Activated CD4-positive, alpha-beta T cell treated with anti-CD3 and anti-CD28 coated beads for 36 hours (primary cell): ENCODE measurements at places on chromosomes 2 and 18.

GRCh38 chr2:37441055-37441454 is 96.6 kb downstream of the QPCT start:
- DNase-seq: no peak

DNA sequence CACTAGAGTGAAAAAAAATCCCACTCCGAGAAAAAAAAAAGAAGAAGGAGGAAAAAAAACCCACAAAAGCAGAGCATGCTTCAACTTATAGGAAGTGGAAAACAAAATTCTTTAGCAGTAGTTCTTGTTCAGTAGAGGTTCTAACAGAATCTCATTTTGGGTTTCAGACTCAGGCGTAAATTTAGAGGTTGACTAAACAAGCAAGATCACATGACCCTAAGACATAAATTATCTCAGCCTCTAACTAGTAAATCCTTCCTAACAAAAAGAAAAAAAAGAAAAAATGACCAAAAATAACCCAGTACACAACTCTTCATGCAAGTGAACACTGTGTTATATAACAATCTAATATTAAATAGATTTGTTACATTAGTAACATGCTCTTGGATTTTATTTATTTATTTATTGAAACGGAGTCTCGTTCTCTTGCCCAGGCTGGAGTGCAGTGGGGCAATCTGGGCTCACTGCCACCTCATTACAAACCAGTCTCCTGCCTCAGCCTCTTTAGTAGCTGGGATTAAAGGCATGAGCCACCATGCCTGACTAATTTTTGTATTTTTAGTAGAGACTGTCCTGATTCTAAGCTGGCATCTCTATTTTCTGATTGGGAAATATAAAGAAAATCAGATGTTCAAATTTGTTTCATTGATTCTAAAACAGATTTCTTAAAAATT is 35.4 kb downstream of the PPP4R3B start:
- DNase-seq: no peak

DNA sequence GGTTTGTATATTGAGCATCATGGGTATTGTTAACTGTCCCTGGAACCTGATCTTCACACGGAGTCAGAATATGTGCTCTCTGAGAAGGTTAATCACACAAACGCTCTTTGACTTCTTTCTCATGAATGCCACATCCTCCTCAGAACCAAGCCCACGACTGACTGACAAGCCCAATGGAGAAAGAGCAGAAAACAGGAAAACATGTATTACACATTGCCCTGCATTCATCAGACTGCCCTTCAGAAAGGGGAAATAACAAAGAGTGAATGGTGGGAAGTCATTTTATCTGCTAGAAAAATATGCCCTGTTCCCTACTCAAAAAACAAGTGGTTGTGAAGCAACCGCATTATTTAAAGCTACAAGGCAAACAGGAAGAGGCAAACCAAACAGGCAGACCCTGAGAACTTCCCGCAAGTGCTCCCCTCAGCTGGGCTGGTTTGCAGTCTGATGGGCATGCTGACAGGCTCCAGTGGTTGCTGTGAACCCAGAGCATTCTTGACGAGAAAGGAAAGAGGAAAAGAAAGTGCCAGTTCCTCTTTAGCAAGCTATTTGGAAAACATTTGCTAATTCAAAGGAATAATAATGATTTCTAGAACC is 172.9 kb upstream of the SETBP1 start:
- peak; percentile 4 for DNase-seq

GRCh38 chr2:108837198-108837597 is 50.6 kb downstream of the CCDC138 start:
- no peak for DNase-seq

GRCh38 chr2:241008711-241009121 is 10.3 kb downstream of the SNED1 start:
- no peak for DNase-seq

DNA sequence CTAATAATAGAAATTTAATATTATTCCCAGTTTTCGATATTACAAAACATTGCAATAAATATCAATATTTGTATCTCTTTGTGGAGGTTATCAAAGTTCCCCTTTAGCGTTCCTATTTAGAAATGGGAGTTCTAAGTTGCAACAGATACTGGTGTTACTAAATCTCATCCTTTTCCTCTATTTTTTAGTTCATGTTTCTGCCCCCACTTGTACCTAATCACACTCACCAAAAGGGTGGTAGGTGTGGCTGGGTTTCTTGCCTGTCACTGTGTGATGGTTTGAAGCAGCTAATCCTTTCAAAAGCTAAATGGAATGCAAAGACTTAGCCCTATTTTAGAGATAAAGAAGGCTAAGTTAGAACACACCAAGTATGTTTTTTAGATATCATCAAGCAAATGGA is 997.9 kb downstream of the TSN start:
- DNase-seq: no peak

- DNase-seq: no peak
These were observed 127.0 kb upstream of the PKDCC start for GRCh38 chr2:41920812-41921211.

DNA sequence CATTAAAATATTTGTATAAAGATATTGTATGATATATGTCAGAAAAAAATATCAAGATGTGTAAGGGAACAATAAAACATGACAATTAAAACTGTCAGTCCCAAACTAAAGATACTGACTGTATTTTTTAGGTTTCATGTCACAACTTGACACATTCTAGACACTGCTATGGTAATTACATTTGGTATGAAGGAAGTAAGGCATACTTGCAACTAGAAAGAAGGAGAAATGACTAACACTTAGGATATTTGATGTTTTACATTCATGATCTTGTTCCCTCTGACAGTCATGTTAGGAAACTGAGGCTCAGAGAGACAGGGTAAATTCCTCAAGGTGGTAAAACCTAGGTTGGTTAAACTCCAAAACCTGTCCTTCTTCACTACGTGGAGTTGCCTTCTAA is 68.3 kb downstream of the TMEFF2 start:
- DNase-seq: no peak
